Endothelial cell (in vitro differentiated cells): ENCODE measurements at places on chromosomes 2 and 18.

DNA sequence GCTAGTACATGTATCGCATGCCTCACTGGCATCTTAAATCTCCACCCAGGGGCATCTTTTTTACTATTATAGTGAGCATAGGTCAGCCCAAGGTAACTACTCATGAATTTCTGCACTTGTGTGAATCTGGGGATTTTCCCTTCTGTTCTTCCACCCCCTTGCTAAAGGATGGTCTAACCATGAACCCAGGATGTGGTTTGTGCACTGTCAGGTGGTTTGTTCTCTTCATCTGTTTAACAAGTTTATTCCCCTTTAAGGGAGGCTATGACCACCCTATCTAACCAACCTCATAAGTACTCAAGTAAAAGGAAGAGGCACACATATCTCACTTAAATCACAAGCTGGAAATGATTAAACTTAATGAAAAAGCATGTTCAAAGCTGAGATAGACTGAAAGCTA lies 243.0 kb downstream of the RPRM start:
- DNase-seq: no peak

DNA sequence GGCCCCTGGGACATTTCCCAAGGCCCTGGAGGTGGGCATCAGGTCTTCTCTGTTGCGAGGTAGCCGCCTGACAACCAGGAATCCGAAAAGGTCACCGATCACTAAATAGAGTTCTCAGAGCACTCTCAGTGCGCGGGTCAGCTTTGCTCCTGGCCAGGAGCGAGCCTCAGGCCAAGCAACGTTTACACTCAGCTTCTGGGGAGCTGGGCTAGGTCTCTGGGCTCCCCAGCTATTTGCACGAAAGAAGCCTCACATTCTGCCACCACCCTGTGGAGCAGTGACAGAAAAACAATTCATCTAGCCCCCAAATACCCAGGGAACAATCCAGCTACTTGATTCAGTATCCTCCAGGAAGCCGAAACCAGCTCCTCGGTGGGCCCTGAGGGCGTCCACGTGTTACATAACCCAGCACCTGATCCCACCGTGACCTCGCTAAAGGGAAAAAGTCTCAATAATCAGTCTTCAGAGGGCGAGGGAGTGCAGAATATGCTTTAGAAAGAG lies 3.3 kb downstream of the SH3BP4 start:
- DNase-seq: no peak

DNA sequence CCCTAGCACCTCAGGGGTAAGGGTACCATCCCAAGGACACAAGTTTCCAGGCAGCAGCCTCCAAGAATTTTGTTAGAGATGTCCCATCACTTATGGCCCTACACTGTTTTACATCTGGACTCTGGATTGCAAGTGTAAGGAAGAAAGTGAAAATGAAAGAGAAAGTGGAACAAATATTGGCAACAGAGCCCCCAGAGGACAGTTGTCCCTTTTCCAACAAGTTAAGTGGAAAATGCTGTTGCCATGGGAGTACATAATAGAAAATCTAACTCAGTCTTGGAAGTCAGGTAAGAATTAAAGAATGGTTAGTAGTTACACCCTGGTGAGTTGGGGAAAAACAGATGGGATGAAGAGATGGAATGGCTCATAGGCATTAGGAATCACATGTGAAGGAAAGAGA lies 50.6 kb downstream of the TTC21B start:
- no peak for DNase-seq

- no peak for DNase-seq
These were observed 1.5 kb downstream of the ARL5A start for GRCh38 chr2:151826737-151827157.

DNA sequence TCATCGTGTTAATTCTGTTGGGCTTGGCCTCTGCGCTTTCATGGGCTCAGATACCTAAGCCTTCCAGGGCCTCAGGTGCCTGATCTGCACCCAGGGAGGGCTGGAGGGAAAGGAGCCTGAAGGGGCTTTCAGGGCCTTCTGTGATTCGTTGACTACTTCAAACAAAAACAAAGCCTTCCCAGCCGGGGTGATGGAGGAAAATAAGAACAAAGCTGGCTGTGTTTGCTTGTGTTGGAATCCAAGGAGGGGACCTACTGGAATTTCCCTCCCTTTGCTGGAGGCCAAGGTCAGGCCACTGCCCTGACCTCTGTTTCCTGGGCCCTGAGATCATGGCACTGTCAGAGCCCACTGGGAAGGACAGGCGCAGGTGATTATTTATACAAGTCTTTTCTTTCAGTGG lies 135.3 kb downstream of the KLHL29 start:
- no peak for DNase-seq

DNA sequence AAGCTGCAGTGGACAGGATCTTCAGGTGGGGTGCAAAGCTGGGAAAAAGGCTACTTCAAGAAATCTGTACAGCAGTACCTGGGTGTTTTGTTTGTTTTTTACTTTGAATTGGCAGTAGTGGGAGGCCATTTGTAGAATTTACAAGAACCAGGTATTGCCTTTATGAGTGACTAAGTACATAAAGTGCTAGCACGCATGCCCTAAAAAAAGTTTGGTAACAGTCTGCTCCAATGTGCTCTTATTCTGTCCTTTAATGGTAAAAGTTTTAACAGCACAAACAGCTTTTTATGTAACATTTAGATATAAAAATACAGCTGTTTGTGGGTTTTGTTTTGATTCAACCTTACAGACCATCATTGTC lies 17.2 kb downstream of the REV1 start:
- no peak for DNase-seq

DNA sequence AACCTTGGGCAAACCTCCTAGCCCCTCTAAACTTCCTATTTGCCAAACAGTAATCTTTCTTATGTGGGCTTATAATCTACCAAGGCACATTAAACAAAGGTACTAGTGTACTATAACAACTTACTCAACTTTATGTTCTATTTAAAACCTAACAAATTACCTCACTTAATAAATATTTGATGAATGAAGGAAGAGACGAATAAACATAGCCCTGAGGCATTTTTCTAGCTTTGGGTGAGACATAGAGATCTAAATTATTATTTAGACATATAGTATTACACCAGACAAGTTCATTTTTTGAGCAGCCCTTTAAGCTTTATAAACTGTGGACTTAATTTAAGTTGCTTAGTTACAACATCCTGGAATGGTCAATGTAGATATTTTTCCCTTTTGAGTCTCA lies 104.6 kb downstream of the UNC80 start:
- DNase-seq: no peak

- no peak for DNase-seq
These were observed 1340.2 kb upstream of the ZEB2 start for GRCh38 chr2:145860083-145860482.

- DNase-seq: no peak
These were observed 413.8 kb downstream of the RAD51AP2 start for GRCh38 chr2:17104454-17104853.

DNA sequence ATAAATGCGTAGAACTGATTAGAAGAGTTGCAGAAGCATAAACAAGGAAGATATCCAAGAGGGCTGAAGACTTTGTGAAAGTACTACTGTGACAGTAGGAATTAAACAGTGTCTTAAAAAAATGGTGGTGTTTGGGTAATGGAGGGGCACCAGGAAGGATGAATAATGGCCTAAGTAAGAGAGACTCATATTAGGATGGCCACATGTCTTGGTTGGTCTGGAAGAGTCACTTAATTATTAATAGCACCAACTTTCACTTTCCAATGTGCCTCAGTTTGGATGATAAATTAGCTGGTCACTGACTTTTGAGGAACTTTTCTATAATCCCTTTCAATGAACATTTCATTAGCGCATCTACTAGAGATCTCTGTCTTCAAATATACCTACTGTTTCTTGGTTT lies 372.2 kb downstream of the NYAP2 start:
- DNase-seq: no peak

DNA sequence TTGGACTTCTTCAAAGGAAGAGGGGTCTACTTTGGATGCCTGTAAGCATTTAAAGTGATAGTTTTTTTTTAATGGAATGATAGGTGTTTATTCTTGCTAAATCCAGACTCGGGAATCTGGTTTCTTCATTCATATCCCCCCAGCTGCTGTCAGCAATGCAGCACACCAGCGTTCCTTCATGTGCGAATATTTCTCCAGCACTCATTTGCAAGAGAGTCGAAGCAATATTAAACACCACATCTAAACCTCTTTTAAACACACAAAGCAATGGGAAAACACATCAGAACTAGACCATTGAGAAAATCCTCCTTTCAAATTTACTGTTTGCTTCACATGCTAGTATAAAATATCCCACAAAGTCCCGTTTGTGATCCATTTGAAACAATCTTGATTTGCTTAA lies 563.7 kb downstream of the ARHGAP15 start:
- DNase-seq: no peak

GRCh38 chr2:156118753-156119416 lies 213.6 kb downstream of the NR4A2 start:
- DNase-seq: no peak

- DNase-seq: no peak
These were observed 27.8 kb downstream of the OTOF start for GRCh38 chr2:26450031-26450635.

GRCh38 chr2:54716375-54716774 lies 7.1 kb upstream of the EML6 start:
- DNase-seq: no peak

- DNase-seq: no peak
These were observed 47.4 kb downstream of the MGAT5 start for GRCh38 chr2:134301099-134301927.

GRCh38 chr2:160241251-160242137 lies 41.4 kb upstream of the ITGB6 start:
- no peak for DNase-seq

- no peak for DNase-seq
These were observed 39.7 kb upstream of the MAP4K4 start for GRCh38 chr2:101657787-101658186.

GRCh38 chr2:36359067-36359466 lies 3.5 kb downstream of the CRIM1 start:
- DNase-seq: no peak

DNA sequence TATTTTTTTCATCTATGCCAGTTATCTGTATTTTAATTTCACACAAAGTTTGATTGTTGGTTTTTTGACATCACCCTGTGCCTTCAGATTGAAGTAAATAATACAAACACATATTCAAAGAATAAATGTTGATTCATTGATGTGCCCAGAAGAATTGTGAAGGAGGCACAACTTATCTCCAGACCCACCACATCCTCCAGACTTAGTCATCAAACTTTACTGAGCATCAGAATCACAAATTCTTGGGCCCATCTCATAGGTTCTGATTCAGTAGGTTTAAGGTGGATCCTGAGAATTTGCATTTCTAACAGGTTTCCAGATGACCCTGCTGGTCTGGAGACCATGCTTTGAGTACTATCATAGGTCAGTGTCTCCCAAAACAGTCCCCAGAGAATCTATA lies 82.8 kb upstream of the PIK3C3 start:
- no peak for DNase-seq

- DNase-seq: no peak
These were observed 110.8 kb downstream of the FMNL2 start for GRCh38 chr2:152445791-152446201.

GRCh38 chr2:11778923-11779757 lies 32.7 kb downstream of the LPIN1 start:
- peak; percentile 87 for DNase-seq

DNA sequence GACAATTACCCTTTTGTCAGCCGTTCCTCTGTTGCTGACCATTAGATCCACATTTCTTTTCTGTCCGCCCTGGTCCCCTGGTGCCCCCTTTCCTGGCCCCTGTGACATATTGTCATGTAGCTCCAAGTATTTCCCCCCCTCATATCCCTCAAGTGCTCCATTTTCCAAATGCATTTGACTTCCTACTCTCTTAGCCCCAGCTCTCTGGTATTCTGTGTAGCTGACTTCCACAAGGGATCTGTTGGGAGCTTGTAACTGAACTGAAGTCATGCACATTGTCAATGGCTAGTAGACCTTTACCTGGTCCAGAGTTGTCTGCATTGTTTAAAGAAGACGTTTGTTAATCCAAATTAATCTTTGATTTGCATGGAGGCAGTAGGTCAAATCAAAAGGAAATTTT lies 34.8 kb downstream of the LIPG start:
- no peak for DNase-seq

GRCh38 chr2:38233231-38233983 lies 143.7 kb downstream of the ATL2 start:
- DNase-seq: no peak

DNA sequence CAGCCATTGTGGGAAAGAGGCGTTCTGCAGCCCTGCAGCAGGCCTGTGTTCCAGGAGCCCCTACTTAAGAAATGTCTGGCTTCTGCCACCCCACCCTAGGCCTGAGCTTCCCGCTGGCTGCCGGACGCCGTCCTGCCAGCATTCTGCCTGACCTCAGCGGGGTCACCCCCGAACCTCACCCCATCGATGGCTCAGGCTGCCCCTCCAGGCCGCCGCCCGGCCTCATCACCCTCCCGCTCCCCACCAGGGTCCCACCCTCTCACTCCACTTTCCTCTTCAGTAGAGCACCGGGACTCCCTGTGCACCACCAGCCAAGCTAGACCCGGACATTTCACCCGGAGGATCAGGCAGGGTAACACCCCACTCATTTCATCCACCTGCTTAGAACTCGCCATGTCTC lies 73.6 kb upstream of the SALL3 start:
- no peak for DNase-seq

- DNase-seq: no peak
These were observed 46.6 kb upstream of the AGAP1 start for GRCh38 chr2:235447210-235447609.

DNA sequence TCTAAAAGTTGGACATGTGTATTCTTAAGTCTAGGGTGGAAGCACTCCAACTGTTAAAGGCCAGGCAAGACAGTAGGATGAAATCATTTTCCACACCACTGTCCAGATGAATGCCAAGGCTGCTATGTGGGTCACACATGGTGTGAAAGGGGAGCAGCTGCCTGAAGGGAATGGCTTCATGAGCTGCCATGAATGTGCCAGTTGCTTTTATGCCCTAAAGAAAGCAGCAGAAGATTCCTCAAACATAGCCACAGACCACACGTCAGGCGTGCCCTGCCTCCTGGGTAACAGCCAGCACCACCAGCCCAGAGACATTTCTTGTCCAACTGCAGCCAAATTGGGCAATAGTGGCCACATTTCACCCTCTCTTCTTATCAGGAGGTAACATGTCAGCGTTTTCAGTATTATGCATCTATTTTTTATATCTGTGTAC lies 130.2 kb downstream of the MTCL1 start:
- no peak for DNase-seq
